ENCODE measurements at places on chromosomes 11 and 22.

GRCh38 chr22:37113757-37114156 lies 4.2 kb upstream of the TMPRSS6 start:
- no peak for DNase-seq

- no peak for DNase-seq
Observed at GRCh38 chr11:20111871-20112270, 48.4 kb downstream of the DBX1 start.

DNA sequence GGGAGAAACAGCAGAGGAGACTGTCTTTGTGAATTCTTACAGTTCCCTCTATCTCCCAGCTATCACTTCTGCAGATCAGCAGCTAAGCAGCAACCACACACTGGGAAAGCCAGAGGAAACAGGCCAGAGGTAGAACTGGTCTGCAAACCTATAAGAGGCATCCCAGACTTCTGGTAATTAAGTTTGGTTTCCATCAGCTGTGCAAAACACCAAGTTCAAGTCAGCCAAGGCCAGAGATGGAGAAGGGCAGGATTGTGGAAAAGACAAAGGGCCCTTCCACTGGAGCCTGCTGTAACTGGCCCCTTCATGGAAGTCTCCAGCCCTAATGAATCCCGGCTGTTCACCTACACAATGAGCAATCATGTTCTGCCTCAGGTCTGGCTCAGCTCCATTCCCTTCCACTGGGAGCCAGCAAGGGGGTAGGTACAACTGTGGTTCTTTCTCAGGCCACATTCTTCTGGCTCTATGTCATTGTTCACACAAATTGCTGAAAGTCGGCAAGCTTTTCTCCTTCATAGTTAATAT lies 4.6 kb upstream of the PAMR1 start:
- peak; percentile 78 for DNase-seq

GRCh38 chr22:47787501-47788227 lies 1025.2 kb downstream of the TBC1D22A start:
- DNase-seq, result no peak

GRCh38 chr11:7667460-7667859 lies 5.8 kb downstream of the CYB5R2 start:
- DNase-seq, result no peak

DNA sequence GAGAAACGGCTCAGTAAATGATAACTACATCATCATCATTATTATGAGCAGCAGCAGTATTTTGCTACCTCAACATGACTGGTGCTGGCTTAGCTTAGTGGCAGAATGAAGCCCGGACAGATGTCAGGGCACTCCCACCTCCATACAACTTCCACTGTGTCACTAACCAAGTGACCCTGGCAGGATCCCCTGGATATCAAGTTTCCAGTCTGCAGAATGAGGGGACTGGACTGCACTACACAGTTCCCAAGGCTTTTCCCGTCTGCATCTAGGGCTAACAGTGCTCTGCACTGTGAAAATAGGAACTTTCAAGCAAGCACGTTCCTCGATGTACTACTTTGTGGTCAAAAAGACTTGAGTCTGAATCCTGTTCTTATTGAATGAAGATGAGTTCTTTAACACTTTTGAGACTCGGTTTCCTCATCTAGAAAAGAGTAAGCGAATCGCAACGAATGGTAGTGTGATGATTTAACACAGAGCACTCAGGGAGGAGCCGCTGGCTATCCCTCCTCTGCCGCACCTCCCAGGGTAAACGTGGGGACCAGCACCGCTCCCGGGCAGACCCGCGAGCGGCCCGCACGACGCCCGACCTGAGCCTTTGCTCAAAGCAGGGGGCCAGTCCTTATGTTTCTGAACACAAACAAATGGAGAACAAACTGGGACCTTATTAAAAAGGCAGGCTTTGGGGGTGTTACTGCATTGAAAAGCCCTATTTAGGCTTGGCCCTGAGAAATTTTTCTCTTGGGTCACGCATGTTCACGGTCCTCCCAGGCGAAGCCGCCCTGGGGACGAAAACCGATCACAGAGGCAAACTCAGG lies 910 bp downstream of the CLTCL1 start:
- DNase-seq, result no peak

- DNase-seq, result no peak
Observed at GRCh38 chr11:68009391-68010089, 587 bp upstream of the ALDH3B1 start.

GRCh38 chr11:114115451-114115928 lies 56.0 kb downstream of the ZBTB16 start:
- no peak for DNase-seq

- DNase-seq, result no peak
Observed at GRCh38 chr11:132114185-132114584, 743.8 kb downstream of the NTM start.

GRCh38 chr22:19068784-19069271 lies 53.4 kb downstream of the DGCR2 start:
- DNase-seq, result no peak

DNA sequence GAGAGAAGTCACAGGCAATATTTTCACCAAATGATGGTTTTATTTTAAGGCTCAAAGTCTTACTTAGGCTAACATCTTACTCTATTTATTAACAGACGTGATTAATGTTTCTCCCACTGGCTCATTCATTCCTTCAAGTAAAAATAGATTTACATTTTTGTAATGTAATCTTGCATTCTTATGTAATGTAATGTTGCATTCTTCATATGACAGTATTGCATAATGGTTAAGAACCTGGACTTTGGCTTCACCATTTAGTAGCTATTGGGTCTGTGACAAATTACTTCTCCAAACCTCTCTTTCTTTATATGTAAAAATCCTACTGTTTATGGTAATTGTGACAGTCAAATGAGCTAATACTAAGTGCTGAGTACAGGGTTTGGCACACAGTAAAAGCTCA lies 3.3 kb upstream of the DIXDC1 start:
- no peak for DNase-seq

DNA sequence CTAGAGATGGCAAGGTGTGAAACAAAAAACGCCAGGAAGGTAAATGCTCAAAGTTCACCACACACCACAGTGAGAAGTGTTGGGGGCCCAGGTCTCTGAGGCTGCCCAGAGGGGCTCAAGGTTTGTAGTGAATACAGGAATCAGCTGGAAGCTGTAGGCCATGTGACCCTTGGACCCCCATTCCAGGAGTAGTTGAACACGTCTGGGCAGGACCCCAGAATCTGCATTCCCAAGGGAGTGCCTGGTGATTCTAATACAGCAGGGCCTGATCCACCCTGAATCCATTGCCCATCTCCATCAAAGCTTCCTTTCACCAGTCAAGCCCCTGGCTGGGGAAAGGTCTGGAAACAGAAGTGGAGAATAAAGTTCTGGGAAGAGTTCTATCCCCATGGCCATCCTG lies 70.8 kb upstream of the B3GAT1 start:
- peak; percentile 52 for DNase-seq

DNA sequence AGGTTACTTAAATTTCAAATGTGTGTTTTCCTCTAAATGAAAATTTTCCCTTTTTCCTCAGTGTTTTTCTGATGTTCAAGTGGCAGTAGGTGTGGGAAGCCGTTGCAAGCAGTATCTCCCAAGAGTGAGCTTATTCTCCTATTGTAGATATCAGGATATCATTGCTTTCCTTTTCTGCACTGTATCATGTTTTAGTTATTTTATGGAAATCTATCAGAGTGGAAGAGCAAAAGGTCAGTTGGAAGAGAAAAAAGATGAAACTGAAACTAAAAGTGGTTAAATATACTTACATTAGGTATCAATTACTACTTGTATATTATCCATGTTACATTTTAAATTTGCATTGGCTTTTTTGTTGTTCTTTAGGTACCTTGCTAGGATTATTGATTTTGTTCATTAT lies 57.0 kb downstream of the PDE3B start:
- DNase-seq, result no peak

GRCh38 chr11:117498791-117499190 lies 171.1 kb downstream of the CEP164 start:
- DNase-seq, result no peak

All from ascending aorta (tissue), 2 donors.